Skeletal muscle cell (primary cell): ENCODE measurements at places on chromosomes 2 and 18.
A peak's percentile ranks its signal among the peaks of the same experiment; 100 is the strongest.

DNA sequence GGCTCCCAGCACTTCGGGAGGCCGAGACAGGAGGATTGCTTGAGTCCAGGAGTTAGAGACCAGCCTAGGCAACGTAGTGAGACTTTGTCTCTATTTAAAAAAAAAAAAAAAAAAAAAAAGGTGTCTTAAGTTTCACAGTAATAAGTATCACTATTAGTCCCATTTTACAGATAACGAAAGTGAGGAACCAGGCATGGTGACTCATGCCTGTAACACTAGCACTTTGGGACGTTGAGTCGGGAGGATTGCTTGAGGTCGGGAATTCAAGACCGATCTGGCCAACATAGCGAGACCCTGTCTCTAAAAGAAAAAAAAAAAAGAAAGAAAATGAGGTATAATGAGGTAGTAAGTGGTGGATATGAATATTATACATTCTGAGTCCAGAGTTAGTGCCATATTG lies 2.5 kb downstream of the KCNJ13 start:
- no peak for DNase-seq

DNA sequence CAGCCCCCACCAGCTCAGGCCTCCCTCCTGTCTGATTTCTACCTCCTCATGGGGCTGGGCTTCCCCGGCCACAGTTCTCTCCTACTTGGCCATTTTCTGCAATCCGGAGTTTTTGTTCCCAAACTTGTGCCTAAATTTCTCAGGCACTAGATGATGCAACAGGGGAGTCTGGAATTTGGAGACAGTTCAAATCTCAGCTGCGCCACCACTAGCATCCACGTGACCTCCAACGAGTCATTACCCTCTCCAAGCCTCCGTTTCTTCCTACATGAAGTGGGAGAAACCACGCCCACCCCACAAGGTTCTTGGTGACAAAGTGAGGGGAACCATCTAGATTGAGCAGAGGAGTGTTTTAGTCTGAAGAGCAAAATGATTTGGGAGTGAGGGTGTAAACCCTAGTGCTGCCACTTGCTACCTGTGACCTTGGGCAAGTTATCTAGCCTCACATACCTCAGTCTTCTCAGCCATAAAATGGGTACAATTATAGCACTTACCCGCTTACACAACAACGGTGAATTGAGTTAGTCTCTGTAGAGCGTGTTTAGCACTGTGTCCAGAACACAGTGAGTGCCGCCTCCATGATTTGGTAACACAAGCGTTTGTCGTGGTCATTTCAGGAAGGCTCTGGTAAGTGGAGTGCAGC lies 61.4 kb upstream of the ASAP2 start:
- peak; percentile 36 for DNase-seq

GRCh38 chr2:203905656-203906055 lies 30.9 kb upstream of the ICOS start:
- DNase-seq, result no peak

GRCh38 chr2:98729652-98730051 lies 1.3 kb downstream of the MGAT4A start:
- DNase-seq, result no peak
